ENCODE measurements at places on chromosomes 6 and 20. TPM values are rescaled to one million over a fixed set of nuclear protein-coding genes. Genes with fewer than 3 reads are reported as not detected.

OGFR gene
- total RNA-seq, result 46.8 TPM

RCAN2 gene
- 25.7 TPM for total RNA-seq

DNA sequence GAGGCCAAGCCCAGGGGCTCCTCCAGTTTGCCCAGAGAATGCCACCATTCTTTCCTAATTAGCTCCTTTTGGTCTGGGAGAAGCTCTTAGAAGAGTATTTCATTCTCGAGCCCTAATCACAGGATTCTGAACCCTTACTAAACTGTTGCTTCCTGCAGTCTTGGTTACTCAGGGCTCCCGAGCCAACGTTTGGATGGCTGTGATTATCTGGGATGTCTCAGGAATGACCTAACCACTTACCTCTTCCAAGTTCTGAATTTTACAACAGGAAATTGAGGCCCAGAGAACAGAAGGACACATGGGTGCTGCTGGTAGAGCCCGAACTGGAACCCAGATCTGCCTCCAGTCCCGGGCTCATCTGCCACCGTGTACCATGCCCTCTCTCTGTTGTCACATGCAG, 22.2 kb upstream of the PNPLA1 start:
- no peaks in the 10 kb centered on the region for H3K36me3 ChIP-seq
- no peak overlapping the region for H3K27ac ChIP-seq
- H3K27me3 ChIP-seq, result no peaks in the 10 kb centered on the region
- DNase-seq, result no peak
- peaks cover 7% of the 10 kb centered on the region for H3K4me1 ChIP-seq
- H3K4me3 ChIP-seq, result no peak overlapping the region

DNA sequence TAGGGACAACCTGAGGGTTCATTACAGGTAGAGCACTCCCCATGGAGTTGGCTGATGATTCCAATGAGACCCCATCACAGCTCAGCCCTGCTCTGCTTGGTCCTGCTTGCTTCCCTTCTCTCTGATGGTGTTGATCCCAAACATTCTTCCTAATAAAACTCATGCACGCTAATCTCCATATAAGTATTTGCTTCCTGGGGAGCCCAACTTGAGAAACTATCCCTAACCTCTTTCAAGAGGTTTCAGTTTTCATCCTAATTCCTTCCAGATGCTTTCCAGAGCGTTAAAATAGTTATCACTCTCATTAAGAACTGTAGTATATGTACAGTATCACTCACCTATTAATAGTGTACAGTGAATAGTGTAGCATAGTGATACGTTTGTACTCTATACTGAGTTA, 68.1 kb downstream of the EPHA7 start:
- no peak for DNase-seq
- no peaks in the 10 kb centered on the region for H3K27me3 ChIP-seq
- H3K4me1 ChIP-seq, result no peaks in the 10 kb centered on the region
- H3K27ac ChIP-seq, result no peak overlapping the region
- no peak overlapping the region for H3K4me3 ChIP-seq

GRCh38 chr6:5898102-5898501, 108.6 kb downstream of the NRN1 start:
- H3K4me1 ChIP-seq, result no peaks in the 10 kb centered on the region
- no peaks in the 10 kb centered on the region for H3K27me3 ChIP-seq
- no peaks in the 10 kb centered on the region for H3K36me3 ChIP-seq
- H3K4me3 ChIP-seq, result no peak overlapping the region
- no peak overlapping the region for H3K27ac ChIP-seq
- no peak for DNase-seq

GRCh38 chr6:143395699-143396098, 54.8 kb downstream of the ADAT2 start:
- H3K27ac ChIP-seq, result no peak overlapping the region
- no peaks in the 10 kb centered on the region for H3K27me3 ChIP-seq
- H3K4me3 ChIP-seq, result no peak overlapping the region
- no peaks in the 10 kb centered on the region for H3K36me3 ChIP-seq
- H3K4me1 ChIP-seq, result no peaks in the 10 kb centered on the region

DNA sequence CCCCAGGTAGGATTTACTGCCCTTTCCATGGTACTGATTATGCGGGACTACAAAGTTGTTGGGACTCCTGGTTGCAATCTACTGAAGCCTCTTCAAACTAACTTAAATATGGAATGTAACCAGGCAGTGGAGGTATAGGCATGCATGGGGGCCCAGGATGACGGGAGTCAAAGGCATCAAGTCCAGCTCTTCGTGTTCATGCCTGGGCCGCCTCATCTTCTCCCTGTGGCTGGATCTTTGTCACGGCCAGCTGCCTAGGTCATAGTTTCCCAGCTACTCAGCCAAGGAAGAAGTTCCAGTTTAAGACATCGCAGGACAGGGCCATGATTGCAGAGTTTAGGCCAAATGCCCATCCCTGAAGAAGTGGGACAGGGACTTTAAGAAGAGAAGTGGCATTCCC, 20.5 kb downstream of the LYRM2 start:
- no peak overlapping the region for H3K27ac ChIP-seq
- no peaks in the 10 kb centered on the region for H3K36me3 ChIP-seq
- no peak for DNase-seq

GRCh38 chr6:137496909-137497720, 2.9 kb upstream of the OLIG3 start:
- H3K27me3 ChIP-seq, result peaks cover 77% of the 10 kb centered on the region
- H3K4me1 ChIP-seq, result no peaks in the 10 kb centered on the region
- H3K36me3 ChIP-seq, result no peaks in the 10 kb centered on the region
- no peak overlapping the region for H3K27ac ChIP-seq

GRCh38 chr6:55758156-55758937, 117.0 kb downstream of the BMP5 start:
- no peaks in the 10 kb centered on the region for H3K4me1 ChIP-seq
- H3K27ac ChIP-seq, result no peak overlapping the region
- H3K27me3 ChIP-seq, result no peaks in the 10 kb centered on the region
- H3K4me3 ChIP-seq, result no peak overlapping the region
- no peak for DNase-seq
- H3K36me3 ChIP-seq, result no peaks in the 10 kb centered on the region
